Neural crest cell (in vitro differentiated cells): ENCODE measurements at places on chromosomes 5 and 9.

DNA sequence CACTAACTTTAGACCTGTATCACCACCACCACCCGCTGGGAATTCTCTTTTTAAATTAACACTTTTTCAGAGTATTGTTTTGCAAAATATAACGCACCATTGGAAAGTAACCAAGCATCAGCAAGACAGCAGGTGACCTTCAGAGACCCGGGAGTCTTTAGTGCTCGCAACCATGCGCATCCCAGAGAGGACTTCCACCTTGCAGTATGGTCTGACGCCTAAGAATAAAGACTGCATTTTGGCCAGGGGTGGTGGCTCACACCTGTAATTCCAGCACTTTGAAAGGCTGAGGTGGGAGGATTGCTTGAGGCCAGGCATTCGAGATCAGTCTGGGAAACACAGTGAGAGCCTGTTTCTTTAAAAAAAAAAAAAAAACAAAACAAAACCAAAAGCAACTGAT is 113.8 kb downstream of the MED27 start:
- DNase-seq: no peak

DNA sequence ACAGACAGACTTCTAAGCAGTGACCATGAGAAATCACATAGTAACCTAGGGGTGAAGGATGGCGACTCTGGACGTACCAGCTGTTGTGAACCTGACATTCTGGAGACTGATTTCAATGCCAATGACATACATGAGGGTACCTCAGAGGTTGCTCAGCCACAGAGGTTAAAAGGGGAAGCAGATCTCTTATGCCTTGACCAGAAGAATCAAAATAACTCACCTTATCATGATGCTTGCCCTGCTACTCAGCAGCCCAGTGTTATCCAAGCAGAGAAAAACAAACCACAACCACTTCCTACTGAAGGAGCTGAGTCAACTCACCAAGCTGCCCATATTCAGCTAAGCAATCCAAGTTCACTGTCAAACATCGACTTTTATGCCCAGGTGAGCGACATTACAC is 38.0 kb upstream of the CCDC152 start:
- DNase-seq: no peak

DNA sequence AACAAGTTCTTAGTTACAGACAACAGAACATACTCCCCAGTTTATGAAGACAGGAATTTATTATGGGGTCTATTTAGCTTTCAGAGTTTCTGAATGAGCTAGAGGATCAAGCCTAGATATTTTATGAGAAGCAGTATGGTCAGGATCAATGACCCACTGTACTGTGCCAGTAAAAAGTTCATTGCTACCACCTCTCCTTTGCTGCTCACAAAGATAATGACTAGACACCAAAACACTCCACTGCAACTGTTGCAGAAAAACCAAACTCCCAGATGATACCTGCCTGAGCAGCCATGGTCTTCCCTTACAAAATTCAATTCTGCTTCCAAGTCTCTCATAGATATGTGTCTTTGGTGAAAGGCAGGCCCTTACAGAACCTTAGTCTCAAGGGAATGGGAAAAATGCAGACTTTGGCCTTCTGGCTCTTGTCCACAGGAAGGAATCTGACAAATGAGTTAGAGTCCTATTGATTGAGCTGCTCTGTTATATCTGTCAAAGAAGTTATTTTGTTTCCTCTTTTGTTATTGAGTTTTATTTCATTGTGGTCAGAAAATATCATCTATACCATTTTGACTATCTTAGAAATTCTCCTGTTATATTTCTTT is 74.7 kb upstream of the RASGRF2 start:
- no peak for DNase-seq

DNA sequence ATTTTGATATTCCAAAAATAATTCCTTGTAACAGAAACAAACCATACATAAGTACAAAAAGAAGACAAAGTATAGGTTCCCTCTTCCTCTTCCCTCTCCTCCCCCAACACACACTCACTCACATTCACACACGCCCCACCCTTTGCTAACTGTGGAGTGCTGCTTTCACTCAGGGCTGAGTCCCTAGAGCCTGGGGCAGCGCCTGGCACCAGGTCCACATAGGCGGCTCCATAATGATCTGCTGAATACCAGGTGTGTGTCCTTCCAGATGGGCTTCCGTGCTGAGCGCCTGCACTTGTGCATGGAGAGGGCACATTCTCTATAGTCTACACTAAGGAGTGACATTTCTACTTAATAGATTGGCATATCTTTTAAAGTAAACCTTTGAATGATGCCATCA is 3.7 kb downstream of the SEMA4D start:
- DNase-seq: no peak

- DNase-seq: no peak
These were observed 157.3 kb downstream of the RXRA start for GRCh38 chr9:134483361-134484184.

DNA sequence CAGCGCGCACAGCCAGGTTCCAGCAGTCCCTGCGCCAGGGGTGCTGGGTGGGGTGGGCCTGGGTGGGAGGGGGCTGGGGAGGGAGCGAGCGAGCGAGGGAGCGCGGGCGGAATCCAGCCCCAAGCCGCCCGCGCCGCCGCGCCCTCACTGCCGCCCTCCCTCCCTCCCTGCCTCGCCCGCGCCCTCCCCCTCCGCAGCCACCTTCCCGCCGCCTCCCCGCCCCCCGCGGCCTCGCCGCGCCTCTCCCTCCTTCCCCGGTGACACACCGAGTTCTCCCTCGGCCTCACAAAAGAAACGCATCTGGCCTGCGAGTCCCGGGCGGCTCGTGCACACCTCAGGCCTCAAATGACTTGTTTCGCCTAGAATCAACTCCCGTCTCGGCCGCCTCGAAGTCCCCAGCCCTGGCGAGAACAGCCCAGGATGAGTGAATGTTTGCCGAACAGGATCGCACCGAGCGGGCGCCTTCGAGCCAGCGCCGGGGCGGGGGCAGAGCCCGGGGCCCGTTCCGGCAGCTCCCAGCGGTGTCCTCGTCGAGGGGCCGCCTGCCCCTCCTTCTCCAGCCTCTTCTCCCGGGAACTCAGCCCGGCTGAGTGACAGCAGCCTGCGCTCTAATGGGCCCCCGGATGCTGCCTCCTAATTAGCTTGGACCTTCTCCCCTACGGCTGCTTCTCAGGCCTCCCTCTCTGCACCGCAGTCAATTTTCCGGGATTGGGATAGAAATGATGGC is 371 bp upstream of the PITX1 start:
- no peak for DNase-seq

GRCh38 chr9:96133321-96134021 is 168.5 kb downstream of the HSD17B3 start:
- no peak for DNase-seq

DNA sequence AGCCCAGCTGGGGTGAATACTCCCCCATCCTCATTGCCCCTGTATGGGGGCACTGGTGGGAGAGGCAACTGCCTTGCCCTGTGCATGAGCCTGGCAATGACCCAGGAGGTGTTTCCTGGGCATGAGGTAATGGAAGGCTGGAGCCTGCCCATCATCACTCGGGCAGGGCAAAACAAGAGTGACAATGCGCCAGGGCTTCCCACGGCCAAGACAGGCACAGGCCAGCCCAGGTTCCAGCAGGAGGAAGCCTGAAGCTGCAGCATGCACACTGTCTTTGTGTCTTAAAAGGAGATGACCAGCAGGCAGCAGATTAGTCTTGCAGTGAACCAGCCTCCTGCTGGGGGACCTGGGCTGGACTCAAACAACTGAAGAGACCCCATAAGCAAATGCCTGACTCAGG is 92.2 kb upstream of the SMIM23 start:
- DNase-seq: no peak

- DNase-seq: no peak
These were observed 30.1 kb upstream of the TRIM32 start for GRCh38 chr9:116656977-116657376.

- no peak for DNase-seq
These were observed 41.8 kb upstream of the NFIL3 start for GRCh38 chr9:91465420-91465819.

DNA sequence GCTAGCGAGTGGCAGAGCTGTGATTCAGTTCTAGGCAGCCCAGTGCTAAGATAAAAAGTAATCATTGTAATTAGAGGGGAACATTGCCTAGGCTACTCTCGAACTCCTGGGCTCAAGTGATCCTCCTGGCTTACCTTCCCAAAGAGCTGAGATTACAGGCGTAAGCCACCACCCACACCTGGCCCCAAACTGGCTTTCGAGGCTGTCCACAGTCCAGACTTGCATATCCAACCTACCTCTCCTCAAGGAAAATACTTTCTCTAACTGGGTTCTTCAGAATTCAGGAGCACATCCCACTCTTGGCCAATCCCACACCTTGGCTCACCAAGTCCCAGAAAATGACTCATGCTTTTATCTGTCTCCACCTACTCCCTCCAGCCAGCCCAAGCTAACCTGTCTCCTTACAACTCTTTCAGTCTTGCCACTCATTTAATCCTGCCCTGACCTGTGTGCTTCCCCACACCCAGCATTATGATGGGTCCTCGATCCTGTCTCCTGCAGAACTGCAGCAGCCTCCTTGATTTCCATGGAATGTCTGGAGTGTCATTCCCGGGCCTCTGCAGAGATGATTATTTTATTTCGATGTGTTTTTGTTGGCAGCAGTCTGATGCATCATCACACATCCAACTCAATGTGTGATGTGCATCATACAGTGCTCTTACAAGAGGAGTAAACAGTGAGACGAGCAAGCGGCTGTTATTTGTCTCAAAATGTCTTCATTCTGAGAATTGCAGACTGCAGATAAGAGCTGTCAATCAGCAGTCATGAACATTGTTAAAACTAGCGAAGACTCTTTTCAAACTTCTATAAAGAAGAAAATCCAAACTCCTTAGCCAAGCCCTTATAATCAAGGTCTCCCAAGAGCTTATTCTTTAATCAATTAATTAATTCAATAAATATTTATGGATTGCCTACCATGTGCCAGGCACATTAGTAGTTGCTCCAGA is 167.3 kb downstream of the SEC61B start:
- no peak for DNase-seq

GRCh38 chr9:105972466-105973204 is 278.3 kb downstream of the TMEM38B start:
- DNase-seq: no peak

DNA sequence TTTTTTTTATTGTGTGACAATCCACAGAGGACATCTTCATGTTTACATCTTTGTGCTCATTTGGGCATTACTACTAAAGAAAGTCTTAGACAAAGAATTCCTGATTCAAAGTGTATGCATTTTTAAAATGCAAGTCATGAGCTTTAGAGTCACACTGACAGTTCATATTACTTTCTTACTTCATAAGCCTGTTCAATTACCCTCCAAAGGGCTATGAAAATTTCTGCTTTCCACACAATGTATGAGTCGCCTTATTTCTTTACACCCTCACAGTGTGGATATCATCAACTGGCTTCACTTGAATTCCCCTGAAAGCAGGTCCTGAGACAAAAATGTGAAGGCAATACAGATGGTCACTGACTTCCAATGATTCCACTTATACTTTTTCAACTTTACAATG is 280.4 kb upstream of the PTGER4 start:
- DNase-seq: no peak

GRCh38 chr9:83633255-83633654 is 10.3 kb downstream of the IDNK start:
- DNase-seq: no peak

- no peak for DNase-seq
These were observed 242.8 kb upstream of the ANKRD55 start for GRCh38 chr5:56475689-56476486.

DNA sequence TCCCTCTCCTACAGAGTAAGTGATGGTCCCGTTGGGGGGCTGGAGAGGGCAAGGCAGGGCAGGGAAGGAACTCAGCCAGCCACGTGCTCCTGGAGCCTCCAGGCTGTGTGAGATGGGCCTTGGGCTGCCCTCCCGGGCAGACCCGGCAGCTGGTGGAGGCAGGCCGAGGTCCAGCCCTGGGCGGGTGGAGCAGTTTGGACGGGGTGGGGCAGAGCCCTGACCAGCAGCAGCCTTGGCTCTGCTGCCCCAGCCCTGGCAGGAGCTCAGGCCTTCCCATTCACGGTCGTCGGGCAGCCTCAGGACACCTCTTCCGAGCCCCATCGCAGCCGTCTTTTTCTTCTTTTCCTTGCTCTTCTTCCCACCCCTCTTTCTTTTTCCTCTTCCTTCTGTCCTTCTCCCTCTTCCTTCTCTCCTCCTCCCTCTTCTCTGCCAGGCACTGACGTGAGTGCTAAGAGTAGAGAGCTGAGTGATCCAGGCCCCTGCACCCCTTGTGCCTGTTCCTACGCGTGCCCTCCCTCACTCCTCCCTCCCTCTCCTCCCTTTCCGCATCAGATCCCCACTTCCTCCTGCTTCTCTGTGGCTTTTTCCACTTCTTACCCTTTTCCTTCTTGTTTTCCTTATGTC is 42.8 kb downstream of the AMBP start:
- DNase-seq: no peak

DNA sequence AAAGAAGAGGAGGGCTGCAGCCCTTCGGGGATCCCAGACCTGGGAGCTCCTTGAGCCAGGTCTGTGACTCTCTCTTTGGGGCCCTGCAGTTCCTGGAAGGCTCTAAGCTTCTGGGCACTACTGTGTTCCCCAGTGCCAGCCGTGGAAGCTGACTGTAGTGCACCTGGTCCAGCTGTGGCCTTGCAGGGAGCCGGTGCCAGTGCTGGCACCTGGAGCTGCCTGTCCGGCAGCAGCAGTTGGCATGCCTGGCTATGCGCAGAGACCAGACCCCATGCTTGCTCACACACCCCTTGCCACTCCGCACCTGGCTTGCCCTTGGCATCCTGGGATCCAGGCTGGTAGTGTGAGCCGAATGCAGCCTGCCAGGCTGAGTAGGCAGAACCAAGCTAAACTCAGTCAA is 91.0 kb upstream of the PUM3 start:
- DNase-seq: no peak

- DNase-seq: no peak
These were observed 274.8 kb downstream of the DENND1A start for GRCh38 chr9:123654994-123655637.

DNA sequence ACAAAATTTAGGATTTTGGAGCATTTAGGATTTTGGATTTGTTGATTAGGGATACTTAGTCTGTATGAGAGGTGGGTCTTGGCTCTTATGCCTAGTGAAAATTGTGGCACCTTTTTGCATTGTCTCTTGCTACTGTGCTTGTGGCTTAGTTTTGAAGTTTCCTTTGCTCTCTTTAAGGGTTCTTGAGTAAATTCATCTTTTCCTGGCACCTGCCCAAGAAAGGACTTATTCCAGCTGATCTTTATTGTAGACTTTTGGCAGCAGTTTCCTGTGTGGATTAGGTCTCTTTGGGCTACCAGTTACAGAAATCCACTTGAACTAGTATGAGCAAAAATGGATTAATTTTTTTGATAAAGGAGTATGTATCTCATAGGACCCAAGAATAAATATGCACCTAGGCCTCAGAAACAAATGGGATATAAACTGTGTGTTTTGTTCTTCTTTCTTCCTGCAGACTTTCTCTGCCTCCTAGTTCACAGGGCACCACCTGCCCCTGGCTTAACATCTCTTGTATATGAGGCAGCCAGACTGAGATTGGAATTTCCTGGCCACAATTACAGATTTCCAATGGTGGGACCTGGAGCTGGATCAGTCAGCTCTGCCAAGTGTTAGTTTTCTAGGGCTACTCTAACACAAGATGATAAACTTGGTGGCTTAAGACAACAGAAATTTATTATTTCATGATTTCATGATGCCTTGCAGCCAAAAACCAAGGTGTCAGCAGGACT is 44.6 kb downstream of the FOCAD start:
- DNase-seq: no peak

GRCh38 chr5:2112173-2113025 is 229.7 kb upstream of the IRX4 start:
- DNase-seq: no peak
